BJ (cell line): ENCODE measurements at places on chromosomes 13 and 19. TPM values are rescaled to one million over a fixed set of nuclear protein-coding genes. Genes with fewer than 3 reads are reported as not detected.

- no peak for DNase-seq
These were observed 17.9 kb downstream of the DOT1L start for GRCh38 chr19:2181633-2181997.

Gene TLE2
- polyA plus RNA-seq, result 0.74 and 1.0 TPM in 2 replicates

GRCh38 chr19:41427647-41428480 lies 690 bp upstream of the B3GNT8 start:
- no peak for DNase-seq

DNA sequence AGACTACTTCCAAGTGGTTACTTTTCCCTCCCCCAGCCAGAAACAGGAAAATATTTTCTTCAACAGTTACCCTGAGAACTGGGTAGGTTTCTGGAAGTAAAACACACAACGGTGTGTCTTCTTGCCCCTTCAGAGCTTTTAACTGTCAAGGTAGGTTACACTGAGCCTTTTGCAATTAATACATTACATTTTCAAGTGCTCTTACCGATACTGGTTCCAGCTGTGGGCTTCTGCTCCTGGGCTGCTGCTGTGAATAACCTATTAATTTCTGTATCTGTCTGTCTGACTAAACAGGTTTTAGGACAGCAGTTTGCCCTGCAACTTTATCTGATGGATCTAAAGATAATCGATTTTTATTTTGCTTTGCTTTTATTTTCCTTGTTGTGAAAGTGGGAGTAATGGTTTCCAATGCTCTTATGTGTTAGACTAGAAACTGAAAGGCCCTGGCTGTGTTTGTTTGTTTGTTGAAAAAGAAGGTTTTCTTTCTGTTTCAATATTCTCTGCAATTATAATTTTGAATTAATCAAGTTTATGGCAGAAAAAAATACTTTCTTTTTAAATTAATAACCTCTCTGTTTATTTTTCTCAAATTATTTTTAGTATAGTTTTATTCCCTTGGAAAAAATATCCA lies 196.7 kb upstream of the SLITRK6 start:
- DNase-seq, result no peak

DNA sequence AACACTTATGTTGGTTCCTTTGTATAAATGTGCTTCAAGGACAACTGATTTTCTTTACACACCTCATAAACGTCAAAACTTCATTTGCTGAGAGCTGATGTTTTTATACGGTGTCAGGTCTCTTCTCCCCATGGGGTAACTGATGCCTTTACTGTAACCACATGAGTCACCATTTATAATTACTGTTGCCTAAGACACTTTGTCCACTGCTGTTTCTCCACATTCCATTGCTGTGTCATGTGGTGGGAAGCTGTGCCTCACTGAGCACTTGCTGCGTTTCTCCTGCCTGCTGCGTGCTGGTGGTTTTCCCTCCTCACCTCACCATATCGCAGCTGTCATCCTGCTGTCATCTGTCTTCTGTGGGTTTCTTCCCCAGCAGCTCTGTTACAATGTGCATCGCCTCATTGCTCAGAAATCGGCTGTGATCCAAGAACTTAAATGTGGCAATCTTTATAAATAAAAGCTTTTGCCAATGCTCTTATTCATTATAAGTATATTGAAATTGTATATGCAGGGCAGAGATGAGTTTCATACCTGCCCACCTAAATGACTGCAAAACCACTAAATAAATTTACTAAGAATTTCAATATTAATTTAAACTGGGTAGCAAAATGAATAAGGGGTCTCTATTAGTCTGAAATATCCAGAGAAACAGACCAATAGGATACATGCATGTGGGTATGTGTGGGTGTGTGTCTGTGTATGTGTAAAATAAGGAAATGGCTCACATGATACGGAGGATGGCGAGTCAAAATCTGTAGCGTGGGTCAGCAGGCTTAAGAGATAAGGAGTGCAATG lies 547.0 kb upstream of the SLITRK5 start:
- DNase-seq, result peak; percentile 89
